Activated naive CD4-positive, alpha-beta T cell treated with Interleukin-2 at 50 U/mL for 16 hours (primary cell): ENCODE measurements at places on chromosomes 2 and 18.

GRCh38 chr2:219404954-219405353 lies 13.2 kb upstream of the DES start:
- no peak for DNase-seq

GRCh38 chr2:96409081-96409819 lies 73.7 kb downstream of the NCAPH start:
- no peak for DNase-seq

- DNase-seq = no peak
Observed at GRCh38 chr2:38739524-38739923, 11.6 kb downstream of the SRSF7 start.

DNA sequence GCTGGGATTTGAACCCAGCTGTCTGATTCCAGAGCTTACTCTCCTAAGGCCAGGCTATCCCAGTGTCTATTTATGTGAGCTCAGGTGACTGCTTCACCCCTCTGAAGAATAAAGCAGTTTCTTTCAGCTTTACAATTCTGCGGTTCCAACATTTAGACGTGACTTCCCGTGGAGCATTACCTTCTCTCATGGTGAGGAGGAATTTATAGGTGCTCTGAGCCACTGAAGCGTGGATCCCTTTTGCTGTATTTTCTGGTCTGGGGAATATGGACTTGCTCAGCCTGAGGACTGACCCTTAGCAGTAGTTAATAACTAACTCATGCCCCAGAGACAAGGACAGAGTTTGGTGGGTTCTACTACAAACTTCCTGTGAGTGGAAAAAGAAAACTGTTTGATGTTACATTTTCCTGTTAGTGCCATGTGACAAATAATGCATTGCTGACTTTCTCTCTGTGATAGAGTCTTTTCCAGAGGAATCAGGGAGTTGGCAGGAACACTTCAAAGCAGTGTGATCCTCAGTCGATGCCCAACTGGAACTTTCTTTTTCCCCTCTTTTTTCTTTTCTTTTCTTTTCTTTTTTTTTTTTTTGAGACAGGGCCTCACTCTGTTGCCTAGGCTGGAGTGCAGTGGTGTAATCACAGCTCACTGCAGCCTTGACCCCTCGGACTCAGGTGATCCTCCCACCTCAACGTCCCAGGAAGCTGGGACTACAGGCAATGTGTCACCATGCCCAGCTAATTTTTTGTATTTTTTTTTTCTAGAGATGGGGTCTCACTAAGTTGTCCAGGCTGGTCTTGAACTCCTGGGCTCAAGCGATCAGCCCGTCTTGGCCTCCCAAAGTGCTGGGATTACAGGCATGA lies 21.9 kb downstream of the CASP10 start:
- DNase-seq = no peak

DNA sequence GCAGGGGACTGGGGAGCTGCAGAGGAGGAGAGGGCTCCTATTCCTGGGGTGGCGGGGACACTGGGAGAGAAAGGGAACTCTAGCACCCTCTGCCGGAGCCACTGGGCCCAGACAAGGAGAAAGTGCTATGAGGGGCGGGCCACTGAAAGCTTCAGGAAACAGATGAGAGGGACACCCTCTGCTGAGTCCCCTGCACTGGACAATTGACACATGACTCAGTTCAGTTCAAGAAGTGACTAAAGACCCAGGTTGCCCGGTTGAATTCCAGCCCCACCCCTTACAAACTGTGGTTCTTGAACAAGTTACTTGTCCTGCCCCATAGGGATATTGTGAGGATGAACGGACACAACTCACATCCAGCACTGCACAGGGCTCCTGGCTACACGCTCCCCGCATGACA lies 5.0 kb downstream of the RUFY4 start:
- no peak for DNase-seq

- DNase-seq = no peak
Observed at GRCh38 chr2:108589781-108590180, 55.5 kb downstream of the LIMS1 start.

GRCh38 chr2:28348149-28348567 lies 44.5 kb upstream of the FOSL2 start:
- peak; percentile 57 for DNase-seq
